Stimulated activated CD8-positive, alpha-beta memory T cell treated with anti-CD3 and anti-CD28 coated beads, Interleukin-4, amount 100 ng/mL, for 1 hour (primary cell): ENCODE measurements at places on chromosomes 2 and 18.

DNA sequence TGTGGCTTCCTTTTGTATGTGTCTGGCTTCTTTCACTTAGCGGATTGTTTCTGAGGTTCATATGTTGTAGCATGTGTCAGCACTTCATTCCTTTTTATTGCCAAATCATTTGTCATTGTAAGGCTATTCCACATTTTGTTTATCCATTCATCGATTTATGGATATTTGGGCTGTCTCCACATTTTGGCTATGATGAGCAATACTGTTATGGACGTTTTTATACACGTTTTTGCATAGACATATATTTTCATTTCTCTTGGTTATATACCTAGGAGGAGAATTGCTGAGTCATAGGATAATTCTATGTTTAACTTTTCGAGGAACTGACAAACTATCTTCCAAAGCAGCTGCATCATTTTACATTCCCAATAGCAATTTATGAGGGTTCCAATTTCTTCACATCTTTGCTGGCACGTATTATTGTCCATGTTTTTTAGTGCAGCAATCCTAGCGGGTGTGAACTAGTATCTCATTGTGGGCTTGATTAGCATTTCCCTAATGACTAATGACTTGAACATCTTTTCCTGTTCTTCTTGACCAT lies 48.1 kb upstream of the TBC1D8 start:
- DNase-seq, result no peak

DNA sequence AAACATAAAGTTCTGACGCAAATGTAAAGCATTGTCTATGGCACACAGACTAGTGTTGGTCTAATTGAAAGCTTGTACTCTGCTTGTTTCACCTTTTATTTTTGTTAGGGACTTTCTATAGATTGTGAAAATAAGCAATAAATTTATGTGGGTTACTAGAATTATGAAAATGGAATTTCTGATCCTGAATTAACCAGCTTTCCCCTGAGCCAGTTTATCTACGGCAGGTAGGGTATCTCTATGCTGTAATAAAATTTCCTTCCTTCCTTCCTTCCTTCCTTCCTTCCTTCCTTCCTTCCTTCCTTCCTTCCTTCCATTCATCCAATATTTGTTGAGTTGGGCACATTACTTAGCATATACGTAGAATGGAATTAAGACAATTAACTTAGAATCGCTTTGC lies 362.6 kb upstream of the SPRED2 start:
- DNase-seq, result no peak

GRCh38 chr2:124450481-124450880 lies 425.4 kb downstream of the CNTNAP5 start:
- DNase-seq, result no peak

DNA sequence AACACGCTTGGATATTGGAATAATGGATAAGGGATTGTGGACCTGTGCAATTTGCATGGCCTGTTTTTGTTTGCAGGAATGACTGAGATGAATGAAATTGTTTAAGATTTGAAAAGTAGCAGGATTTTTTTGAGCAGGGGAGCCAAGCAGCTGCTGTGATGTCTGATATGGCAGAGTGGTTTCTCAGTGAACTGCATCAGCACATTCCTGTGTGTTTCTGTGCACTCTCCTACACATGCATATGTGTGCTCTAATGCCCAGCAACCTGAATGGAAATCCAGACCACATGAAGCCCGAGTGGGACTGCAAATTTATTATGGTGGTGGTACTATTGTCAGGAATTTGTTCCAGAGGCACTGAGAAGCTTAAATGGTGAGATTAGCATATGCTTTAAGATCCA lies 161.7 kb downstream of the PARD3B start:
- no peak for DNase-seq

DNA sequence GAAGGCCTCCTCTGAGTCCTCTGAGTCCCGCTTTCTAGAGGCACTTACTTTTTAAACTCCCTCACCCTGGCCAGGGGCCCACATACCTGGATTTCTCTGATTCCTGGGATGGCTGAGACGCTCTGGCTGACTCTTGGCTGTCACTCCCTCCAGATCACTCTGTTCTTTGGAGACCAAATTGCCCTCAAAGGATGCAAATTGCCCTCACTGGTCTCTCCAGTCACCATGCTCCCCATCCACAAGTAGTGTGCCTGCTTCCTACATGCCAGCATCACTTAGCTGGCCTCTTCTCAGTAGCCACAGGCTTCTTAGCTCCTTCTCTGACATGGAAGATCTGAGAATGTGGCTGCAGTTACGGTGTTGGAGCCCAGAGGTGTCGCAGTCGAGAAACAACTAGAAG lies 41.3 kb upstream of the CCDC68 start:
- no peak for DNase-seq

GRCh38 chr2:122758967-122759366 lies 1003.5 kb downstream of the TSN start:
- no peak for DNase-seq

DNA sequence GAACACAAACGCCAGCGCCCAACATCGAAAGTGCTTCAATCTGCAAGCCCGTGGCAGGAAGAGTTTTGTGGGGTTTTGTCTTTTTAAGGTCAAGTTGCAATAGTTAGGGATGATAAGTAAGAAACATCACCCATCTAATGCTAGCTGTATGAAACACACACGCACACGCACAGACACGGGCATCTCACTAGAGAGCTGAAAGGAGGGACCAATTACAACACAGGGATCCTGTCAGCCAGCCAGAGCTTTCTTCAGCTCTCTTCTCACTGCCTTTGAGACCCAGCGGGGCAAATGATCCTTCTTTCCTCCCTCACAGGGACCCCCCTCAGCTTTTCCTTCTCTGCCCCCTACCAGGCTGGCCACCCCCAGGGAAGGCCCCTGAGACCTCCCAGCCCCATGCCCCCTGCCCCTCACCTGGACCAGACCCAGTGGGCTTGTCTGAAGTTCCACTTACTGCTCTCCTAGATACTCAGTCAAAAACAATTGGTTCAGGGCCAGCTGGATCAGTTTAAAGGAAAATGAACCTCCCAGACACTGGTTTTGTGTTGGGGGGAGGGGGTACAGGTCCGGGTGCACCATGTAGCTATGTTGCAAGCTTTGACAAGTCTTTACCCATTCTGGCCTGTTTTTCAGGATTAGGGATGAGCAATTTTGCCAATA lies 17.9 kb downstream of the CYP26B1 start:
- no peak for DNase-seq

- DNase-seq, result no peak
These were observed 71.2 kb downstream of the PLB1 start for GRCh38 chr2:28567061-28567471.

DNA sequence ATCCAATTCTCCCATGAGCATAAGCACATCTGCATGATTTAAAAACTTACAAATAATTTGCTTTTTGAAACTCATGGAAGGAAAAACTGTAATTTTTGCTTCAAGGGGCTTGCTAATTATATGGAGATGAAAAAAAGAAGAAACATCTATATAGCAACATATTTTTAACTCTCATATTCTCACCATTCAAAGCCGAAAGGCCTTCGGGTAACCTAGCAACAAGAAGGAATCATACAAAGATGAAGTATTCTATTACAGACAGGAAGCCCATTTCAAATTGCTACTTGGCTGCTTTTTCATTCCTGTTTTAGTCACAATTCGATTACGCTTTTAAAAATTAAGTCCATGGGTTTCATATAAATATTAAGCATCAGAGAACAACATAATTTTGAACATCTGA lies 39.2 kb upstream of the RNU4ATAC start:
- no peak for DNase-seq

GRCh38 chr2:160332318-160332717 lies 132.2 kb upstream of the ITGB6 start:
- no peak for DNase-seq

DNA sequence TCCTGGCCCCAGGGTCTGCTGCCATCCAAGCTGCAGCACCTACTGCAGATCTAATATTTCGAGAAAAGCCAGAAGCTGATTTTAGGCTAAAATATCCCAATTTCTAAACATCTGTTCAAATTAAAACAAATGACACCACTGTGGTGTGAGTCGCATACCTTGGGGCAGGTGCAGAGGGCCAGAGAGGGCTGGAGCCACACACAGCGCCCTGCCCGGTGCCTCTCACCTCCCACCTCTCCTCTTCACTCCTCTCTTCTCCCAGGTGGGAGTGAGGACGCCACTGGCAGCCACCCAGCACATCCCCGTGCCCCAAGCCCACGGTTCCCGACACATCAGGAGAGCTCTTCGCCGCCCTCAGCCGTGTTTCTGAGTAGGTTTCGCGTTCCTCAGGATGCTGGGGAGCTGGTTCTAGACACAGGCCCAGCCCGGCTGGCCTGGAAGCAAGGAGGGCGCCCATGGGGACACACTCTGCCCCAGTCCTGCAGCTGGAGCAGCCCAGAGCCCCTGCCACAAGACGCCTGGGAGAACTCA lies 21.4 kb downstream of the THAP4 start:
- no peak for DNase-seq

GRCh38 chr2:45255563-45255962 lies 246.3 kb upstream of the SIX2 start:
- no peak for DNase-seq

DNA sequence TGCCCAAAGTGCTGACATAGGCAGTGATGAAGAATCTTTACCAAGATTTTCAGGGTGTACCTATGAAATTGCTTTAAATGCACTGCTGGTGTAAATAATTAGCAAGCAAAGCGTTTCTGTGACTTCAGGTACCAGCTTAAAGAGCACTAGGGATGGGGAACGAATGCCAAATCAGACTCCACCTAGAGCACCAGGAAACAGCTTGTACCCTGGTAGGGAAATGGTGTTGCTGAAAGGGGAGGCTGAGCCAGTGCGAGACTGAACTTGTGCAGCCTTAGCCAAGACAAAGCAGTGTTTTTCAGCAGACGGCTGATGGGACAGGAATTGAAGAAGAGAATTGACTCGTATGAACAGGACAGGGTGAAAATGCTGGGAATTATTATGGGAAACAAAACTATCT lies 65.6 kb downstream of the TWSG1 start:
- no peak for DNase-seq

GRCh38 chr2:128563348-128563687 lies 244.7 kb upstream of the HS6ST1 start:
- DNase-seq, result no peak

DNA sequence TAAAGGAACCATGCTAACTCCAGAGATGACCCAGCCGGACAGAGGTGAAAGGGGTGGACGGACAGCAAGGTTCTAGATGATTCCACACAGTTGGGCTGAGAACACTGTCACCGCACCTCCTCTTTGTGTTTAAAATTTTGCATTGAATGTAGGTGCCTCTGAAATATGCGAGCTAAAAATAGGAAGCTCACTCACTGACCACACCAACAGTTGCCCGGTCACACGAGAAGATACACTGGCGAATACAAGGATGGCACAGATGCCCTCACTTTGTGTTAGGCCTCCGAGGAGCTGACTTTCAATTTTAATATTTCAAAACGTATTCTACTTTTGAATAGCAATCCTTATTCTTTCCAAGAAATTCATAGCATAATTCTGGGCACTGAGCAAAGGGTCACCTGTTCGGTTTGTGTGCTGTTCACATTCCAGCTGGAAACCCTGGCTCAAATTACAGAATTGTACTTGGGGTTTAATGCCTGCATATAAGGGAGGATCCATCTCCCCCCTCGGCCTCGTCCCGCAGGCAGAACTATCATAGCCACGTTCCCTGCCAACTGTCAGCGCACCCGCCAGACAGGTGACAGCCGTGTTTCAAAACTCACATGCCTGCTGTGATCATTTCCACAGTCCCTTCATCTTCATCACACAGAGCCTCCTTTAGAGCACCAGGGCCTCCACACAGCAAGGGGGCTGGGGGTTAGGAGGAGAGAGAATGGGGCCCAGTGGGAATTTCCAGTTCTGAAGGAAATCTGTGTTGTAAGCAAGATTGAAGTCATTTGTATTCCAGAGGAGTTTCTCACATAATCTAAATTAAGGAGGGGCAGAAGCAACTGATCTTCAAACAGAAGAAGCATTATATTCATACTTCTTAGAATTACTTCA lies 48.2 kb downstream of the ADI1 start:
- no peak for DNase-seq

DNA sequence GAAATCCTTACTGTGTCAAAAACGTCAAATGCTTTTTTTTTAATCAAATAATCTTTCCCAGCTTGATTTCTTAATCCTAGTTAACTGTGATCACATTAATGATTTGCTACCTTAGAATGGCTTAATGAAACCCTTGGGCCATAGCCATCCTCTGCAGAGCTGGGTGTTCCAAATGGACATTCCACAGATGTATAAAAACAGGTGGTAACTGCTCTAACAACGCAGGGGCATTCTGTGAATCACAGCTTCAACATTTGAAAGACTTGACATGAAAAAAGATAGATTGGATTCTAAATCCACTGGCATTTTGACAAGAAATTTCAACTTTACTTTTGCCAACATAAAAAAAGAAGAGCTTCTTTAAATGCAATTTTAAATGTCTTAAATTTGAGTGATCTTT lies 69.8 kb upstream of the RASGRP3 start:
- no peak for DNase-seq

- no peak for DNase-seq
These were observed 3.9 kb downstream of the GYPC start for GRCh38 chr2:126659562-126660467.

DNA sequence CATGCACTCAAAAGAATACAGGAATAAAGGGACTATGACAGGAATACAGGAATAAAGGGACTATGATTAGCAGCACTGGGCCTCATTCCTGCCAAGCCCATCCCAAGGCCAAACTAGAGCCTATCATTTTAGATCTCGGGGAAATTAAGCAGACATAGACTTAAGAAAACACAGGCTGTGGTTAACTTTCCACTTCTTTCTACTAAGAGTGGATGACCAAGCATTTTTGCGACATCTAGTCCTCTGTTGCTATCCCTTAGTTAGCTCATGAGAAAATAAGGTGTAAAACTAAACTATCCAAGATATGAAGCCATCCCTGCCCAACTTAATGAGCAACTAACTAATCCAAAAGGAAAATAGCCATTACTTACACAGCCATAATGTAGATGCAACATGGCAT lies 5.9 kb downstream of the LYPD1 start:
- no peak for DNase-seq

GRCh38 chr2:105869341-105869740 lies 124.6 kb downstream of the NCK2 start:
- no peak for DNase-seq

DNA sequence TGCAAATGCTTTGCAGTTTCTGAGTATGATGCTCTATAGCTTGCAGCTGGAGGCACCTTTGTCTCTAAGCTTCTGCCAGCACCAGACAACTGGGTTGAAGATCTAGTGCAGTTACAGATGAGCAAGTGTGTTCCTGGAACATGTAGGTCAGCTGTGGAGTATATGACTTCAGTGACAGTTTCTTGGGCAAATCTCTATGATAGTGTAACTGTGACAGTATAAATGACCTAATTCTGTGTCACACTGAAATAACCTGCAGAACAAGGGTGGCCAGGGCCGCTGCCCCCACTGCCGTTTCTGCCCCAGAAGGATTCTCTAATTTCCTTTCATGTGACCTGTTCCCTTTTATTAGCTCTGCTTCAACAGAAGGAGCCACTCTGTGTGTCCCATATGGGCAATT lies 145.3 kb upstream of the DAPL1 start:
- no peak for DNase-seq

DNA sequence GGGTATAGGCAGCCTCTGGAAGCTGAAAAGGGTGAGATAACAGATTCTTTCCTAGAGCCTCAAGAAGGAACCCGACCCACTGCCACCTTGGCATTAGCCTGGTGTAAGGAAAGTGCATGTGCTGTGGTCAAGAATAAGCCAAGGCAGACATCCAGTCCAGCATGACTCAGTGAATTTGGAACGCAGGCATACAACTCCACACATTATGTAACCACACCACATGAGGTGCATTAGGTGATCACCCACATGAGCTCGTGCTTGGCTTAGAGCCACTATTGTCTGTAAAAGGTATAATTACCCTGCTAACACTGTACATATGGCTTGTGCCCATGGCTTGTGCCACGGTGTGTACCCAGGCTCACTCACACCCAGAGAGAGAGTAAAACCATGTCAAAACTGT lies 583.7 kb upstream of the HNMT start:
- DNase-seq, result no peak
